Frontal cortex (tissue), 4 donors: ENCODE measurements at places on chromosomes 7 and 10. TPM values are rescaled to one million over a fixed set of nuclear protein-coding genes. Genes with fewer than 3 reads are reported as not detected.
A peak's percentile ranks its signal among the peaks of the same experiment; 100 is the strongest.

TMEM176A gene
- total RNA-seq: 1.2 TPM

CCL24 gene
- total RNA-seq: not detected

- no peak for DNase-seq
These were observed 99.8 kb downstream of the PTN start for GRCh38 chr7:137243741-137244140.

DNA sequence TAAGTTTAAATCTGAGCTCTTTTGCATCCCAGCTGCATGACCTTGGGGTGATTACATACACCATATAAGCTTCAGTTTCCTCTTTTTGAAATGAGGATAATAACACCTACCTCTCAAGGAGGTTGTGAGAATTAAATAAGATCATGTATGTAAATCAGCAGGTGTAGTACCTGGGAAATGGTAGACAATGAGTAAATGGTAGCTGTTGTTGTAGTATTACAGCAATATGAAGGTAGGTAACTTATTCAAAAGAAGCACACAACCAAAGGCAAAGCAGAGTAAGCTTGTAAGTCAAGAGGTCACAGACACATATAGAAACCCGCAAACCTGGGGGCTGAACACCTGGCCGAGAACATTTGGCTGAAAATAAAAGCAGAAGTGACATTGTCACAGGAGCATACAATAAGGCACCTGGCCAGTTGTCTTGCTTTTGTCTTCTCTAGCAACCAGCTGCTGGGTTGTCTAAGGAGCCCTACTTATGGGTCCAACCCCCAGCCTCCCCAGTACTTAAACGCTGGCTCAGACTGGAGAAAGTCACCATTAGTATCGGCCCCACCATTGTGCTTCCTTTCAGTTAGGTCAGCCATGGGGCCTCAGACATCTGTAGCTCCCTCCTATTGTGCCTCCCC, 203.6 kb upstream of the MKLN1 start:
- no peak for DNase-seq

TAS2R3 gene
- total RNA-seq: 1.2 TPM

- no peak for DNase-seq
These were observed 160.5 kb upstream of the TNRC18 start for GRCh38 chr7:5584096-5584495.

MOGAT3 gene
- not detected for total RNA-seq

DNA sequence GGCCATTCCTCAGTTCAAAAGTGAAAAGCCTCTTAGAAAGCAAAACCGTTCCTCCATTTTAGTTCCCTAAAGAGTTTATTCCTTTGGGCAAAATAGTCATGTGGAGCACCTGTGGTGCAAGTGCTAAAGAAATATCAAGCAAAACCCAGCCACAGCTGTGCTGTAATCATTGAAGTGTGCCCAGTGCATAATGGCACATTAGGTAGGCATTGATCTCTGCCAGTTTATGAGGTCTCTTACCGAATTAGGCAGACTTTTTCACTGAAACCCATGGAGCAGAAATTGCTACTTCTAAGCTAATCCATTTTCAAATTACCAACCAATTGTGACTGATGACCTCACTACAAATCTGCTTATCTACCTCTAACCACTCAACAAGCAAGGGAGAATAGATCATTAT, 97.2 kb upstream of the SEMA3A start:
- DNase-seq: no peak

CALN1 gene
- total RNA-seq: 40.4 TPM

DNA sequence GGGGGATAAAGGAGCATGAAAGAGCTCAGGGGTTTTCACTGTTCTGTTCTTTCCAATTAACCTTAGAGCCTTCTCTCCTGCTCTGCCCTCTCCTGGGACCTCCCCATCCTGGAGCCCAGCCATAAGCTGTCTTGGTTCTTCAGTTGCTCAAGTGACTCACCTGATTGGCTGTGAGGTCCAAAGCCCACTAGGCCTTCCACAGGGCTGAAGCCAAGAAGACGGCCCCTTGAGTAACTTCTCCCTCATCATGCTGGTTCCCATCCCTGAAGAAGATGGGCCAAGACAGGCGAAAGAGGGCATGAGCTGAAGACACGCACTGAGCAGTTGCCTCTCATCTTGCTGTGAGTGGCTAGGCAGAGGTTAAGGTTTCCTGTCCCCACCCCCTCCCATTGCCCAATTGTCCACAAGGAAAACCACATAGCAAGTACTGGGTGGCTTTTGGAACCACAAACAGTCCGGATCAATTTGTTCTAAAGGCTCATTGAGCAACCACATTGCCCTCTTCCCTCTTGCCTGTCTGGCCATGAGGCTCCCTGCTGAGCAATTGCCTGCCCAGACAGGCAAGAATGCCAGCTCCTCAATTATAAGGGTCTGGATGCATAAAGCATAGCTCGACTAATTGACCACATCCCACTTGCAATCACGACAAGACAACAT, 43.9 kb upstream of the GPAM start:
- no peak for DNase-seq

GRCh38 chr7:47346377-47346914, 235.5 kb downstream of the TNS3 start:
- DNase-seq: no peak

DNA sequence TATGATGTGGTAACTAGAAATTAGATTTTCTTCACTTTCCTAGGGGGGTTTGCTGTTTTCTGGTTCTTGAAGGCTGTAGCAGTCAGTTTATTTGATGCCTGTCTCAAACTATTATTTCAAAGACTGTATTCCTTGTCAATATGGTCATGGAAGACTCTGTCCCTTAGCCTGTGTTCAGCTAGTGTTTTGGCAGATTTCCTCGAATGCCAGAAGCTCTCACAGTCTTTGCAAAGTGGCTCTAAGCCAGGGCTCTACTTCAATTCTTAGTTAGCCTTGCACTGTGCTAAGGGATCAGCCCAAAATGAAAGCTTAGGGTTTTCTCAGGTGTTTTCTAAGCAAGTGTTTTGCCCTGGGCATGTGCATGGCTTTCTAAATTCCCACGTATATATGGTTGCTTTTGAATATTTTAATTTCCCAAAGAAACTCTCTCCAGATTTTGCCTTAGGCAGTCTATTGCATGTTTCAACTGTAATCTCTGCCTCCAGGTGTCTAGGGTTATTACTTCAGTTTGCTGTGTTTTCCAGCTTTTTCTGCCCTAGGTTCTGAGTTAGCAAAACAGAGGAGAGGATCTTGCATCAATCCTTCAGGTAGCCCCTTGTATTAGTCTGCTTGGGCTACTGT, 7.2 kb upstream of the C1GALT1 start:
- DNase-seq: no peak

ZNF716 gene
- total RNA-seq: not detected

- no peak for DNase-seq
These were observed 4.4 kb upstream of the HOXA11 start for GRCh38 chr7:27189295-27189996.

DNA sequence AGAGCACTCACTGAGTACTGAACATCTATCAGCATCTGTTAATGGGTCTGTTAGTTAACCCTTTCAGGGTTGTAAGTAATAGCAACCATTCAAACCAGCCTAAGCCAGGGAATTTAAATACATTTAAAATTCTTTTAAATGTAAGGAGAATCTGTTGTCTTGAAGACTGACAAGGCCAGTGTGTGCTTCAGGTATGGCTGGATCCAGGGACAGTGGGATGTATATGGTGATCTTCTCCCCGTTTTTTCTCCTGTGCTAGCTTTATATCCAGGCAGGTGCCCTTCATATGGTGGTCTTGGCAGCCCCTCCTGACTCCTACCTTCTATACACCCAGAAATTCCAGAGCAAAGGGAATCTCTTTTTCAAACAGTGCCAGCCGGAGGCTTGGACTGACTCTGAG, 46.6 kb upstream of the DAGLB start:
- no peak for DNase-seq

CYP2E1 gene
- 14.7 TPM for total RNA-seq

DNA sequence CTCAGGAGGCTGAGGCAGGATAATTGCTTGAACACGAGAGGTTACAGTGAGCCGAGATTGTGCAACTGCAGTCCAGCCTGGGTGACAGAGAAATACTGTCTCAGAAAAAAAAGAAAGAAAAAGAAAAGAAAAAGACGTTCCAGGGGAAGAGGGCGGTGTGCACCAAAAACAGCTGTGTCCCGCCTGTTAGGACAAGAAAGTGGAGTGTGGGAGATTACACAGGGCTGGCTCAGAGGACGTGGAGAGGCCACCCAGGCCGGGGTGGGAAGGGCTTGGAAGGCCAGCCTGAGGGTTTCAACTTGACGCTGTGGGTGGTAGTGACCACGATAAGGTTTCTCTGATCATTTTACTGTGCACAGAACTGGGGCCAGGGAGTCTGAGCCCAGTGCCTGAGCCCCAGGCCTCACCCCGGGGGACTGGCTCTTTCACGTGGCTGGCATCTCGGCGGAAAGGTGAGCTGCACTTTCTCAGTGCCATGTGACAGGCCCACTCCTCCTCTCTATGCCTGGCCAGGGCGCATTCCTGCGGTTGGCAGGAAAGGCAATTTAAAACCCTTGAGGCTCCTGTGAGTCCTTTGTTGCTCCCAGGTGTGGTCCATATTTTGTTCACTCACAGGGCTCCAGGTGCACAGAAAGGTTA, 13.9 kb downstream of the RHBDD2 start:
- DNase-seq: no peak

NXPH1 gene
- total RNA-seq: 41.6 TPM

- DNase-seq: no peak
These were observed 46.8 kb downstream of the KCNH2 start for GRCh38 chr7:150931199-150931869.

- no peak for DNase-seq
These were observed 9.6 kb downstream of the EPC1 start for GRCh38 chr10:32337350-32337749.

MICALL2 gene
- 3.7 TPM for total RNA-seq

DNA sequence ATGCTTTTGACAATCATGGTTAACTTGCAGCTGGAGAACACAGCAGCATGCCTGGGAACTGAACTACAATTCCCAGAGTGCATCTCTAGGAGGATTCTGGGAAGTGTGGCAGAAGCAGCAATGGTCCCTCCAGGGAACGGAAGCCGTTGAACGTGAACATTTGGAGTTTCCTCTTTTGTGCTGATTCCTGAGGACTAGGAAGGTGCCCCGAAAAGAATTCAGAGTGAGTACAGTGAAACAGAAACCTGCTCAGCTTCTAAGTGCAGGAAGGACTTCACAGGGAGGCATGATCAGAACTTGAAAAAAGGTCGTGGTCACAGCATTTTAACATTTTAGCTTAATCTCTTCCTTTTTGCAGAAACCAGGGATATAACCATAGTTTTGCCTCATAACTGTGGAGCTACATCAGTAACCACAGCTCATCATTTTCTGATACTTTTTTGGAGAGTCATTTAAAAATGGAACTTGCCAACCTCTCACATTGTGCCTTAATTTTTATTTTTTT, at the start of gene NUDT13:
Gene NUDT13 (plus strand): TSS at position 111 of the 505 bp plus-strand sequence. CDS start 3,911 bp downstream, outside the sequence.
- DNase-seq: peak; percentile 64

DNA sequence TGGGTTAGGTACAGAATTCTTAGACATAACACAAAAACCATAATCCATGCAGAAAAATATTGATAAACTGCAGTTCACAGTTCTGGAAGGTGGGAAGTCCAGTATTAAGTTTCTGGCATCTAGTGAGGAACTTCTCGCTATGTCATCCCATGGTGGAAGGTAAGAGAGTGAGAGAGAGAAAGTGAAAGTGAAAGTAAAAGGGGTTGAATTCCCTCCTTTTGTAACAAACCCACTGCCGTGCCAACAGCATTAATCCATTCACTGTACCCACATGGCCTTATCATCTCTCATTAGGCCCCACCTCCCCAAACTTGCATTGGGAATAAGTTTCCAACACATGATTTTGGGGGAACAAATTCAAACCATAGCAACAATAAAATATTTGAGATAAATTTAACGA, 17.1 kb downstream of the ZNF485 start:
- DNase-seq: no peak

CUL2 gene
- total RNA-seq: 40.4 TPM

GRCh38 chr10:117531371-117532002, 11.1 kb upstream of the EMX2 start:
- no peak for DNase-seq

GRCh38 chr7:150446288-150446938, 4.0 kb upstream of the GIMAP8 start:
- no peak for DNase-seq

DNA sequence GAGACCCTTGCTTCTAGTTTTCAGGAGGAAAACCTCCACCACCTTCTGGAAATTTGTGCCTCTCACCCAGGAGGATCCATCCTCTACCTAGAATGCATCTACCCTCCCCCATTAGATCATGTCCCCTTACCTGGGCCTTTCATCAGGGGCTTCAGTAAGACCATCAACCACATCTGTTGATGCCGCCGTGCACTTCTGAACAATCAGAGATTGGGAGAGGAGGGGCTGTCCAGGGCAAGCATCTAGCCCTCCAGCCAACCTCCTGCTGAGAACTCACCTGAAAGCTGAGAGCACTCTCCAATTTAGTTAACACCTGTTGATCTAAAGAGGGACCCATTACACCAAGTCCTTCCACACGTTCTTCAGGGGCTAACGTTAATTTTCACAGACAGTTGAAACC, 57.6 kb upstream of the PIK3CG start:
- DNase-seq: no peak

GRCh38 chr10:131475043-131475442, 163.5 kb upstream of the TCERG1L start:
- DNase-seq: no peak

PBLD gene
- 8.6 TPM for total RNA-seq

GRCh38 chr10:64659311-64659710, 1138.1 kb downstream of the REEP3 start:
- DNase-seq: no peak

- DNase-seq: no peak
These were observed 106.1 kb downstream of the CTBP2 start for GRCh38 chr10:125054216-125054615.

DNA sequence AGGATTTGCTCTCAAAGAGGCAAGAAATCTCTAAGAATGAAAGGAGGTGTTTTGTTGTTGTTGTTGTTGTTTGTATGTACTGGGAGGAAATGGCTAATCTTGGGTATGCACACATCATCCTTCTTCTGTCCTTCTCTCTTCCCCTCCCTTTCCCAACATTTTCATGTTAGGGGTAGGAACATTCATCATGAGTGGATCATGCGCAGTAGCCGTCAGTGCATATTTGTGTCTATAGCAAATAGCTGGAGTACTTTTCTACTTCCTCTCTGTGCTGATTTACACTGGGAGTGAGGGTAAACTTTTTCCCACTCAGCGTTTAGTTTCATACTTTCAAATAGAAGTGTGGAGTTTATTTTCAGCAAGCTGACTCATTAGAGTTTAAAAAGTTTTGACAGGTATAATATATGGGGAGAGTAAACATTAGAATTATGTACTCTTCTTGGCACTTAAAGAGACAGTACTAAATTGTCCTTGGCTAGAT, 80.5 kb upstream of the PRKG1 start:
- peak; percentile 8 for DNase-seq

CTAGE4 gene
- total RNA-seq: 0.41 TPM

GRCh38 chr7:87480386-87480785, 4.9 kb upstream of the ABCB4 start:
- no peak for DNase-seq
